Skin of body (tissue), 3 donors: ENCODE measurements at places on chromosomes 6 and 20.

DNA sequence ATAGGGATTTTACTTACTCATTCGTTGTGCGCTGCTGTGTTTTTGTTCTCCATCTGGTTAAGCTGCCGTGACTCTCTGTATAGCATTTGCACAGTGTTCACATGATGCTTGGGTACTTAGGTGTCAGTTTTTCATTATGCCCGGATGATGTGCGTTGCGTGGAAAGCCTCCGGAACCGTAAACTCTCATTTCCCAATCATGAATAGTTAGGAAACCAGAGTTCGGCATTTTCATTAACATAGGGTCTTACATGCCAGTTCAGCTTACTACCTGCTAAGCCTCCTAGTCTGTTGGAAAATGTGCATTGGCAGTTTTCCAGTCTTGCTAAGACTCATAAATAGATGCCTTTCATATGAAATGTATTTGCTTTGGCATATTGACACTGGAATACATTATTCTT lies 483.4 kb upstream of the FLRT3 start:
- DNase-seq, result no peak

GRCh38 chr6:170434117-170434820 lies 118.8 kb downstream of the PSMB1 start:
- no peak for DNase-seq

GRCh38 chr6:111707773-111708172 lies 102.1 kb upstream of the TRAF3IP2 start:
- DNase-seq, result no peak

- peak; percentile 49 for DNase-seq
Observed at GRCh38 chr20:35617397-35618262, 2.0 kb downstream of the SPAG4 start.

DNA sequence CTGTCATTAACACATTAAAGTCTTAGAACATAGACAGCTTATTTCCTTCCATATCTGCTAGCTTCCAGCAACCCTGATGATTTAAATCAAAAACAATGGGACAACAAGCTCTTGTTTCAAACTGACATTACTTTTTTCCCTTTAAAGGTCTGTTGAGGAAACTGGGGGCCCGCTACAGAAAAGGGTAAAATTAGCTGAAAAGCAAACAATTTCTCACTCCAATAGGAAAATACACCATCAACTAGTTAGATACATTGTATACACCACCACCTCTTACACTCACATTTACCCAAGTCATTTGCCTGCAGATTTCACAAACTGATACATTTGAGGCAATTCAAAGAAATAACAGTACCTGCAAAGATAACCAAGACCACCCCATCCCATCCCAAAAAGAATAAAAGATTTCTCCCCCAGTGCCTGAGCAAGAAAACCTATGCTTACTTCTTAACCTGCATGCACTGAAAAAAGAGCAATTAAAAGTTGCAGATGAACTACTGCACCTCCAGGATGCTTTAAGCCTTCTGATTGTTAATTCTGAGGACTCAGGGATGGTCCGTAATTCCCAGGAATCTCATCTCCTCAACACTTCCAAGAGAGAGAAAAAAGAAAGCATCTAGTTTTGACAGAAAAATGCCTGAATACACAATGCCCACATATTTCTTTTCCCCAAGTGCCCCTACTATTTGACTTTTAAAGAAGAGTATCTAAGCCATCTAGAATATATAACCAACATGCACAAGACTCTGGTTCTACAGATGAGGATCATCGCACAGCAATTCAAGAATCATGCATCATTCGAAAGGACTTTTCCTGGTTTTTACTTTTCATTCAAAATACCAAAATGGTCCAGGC lies 5.6 kb downstream of the ZMYND8 start:
- no peak for DNase-seq

DNA sequence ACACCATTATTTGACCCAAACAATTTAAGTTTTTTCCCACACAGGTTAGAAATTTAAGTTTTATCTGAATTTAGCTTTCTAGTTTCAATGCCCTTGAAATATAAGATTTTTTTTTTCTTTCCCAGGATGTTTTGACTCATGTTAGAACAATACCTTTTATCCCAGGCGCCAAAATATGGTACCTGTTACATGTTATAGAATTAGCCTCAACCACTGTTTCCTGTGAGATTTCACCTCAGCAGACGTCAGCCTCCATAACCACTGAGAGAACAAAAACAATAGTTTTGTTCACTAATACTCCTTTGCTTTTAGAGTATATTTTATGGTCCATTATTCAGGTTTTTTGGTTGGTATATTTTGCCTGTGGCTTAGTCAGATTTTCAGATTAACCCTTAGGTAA lies 302.9 kb downstream of the CDKAL1 start:
- no peak for DNase-seq

DNA sequence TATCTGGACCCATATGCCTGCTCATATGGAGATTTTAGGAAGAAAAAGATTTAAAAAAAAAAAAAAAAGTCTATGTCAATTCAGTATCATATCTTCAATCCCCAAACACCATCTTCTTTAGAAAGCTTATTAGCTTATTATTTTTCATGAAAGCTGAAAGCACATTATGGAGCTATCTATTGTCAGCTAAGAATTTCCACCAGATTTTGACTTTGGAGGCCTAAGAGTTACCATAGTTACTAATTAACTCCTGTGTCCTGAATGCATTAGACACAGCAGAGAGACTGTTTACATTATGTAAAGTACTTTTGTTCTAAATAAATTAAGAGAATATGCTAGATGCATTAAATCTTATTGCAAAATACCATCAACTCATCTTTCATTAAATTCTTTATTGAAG lies 255.5 kb upstream of the NRSN1 start:
- no peak for DNase-seq

DNA sequence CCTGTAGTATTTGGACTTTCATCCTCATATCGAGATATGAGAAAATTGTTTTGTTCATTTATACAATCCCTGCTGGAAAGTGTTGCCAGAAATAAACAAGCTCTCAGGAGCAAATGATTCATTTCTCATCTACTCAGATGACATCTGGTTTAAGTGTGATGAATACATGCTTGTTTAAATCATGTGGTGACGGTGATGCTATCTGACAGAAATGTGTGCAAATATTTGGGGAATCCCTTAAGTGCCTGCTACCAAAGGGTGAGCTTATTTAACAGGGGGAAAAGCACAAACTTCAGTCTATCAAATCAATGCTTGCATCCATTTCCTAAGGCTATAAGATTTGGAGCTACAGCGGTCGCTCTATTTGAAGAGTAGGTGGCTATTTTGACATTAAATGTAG lies 368.3 kb upstream of the SASH1 start:
- DNase-seq, result peak; percentile 62

DNA sequence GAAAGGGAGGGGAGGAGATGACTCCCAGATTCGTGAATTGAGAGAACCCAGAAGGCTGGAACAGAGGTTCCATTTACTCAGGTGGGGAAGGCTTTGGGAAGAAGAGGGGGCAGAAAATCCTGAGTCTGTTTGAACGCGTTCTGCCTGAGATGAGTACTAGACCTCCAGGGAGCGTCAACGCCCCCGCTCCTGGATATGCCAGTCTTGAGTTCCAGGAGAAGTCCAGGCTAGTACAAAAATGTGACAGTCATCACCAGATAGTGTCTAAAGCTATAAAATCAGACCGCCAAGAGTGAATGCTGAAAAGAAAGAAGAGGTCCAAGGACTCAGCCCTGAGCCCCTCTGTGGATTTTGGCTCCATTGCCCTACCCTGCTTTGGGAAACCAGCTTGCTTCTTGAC lies 8.6 kb downstream of the AHCY start:
- no peak for DNase-seq

- peak; percentile 23 for DNase-seq
Observed at GRCh38 chr6:39347906-39348585, 25.5 kb upstream of the KCNK16 start.

GRCh38 chr6:7910654-7911344 lies at the start of gene TXNDC5:
Gene TXNDC5 (minus strand): TSS chr6:7910788. CDS start chr6:7910776, 12 bp downstream.
- DNase-seq, result peak; percentile 57

DNA sequence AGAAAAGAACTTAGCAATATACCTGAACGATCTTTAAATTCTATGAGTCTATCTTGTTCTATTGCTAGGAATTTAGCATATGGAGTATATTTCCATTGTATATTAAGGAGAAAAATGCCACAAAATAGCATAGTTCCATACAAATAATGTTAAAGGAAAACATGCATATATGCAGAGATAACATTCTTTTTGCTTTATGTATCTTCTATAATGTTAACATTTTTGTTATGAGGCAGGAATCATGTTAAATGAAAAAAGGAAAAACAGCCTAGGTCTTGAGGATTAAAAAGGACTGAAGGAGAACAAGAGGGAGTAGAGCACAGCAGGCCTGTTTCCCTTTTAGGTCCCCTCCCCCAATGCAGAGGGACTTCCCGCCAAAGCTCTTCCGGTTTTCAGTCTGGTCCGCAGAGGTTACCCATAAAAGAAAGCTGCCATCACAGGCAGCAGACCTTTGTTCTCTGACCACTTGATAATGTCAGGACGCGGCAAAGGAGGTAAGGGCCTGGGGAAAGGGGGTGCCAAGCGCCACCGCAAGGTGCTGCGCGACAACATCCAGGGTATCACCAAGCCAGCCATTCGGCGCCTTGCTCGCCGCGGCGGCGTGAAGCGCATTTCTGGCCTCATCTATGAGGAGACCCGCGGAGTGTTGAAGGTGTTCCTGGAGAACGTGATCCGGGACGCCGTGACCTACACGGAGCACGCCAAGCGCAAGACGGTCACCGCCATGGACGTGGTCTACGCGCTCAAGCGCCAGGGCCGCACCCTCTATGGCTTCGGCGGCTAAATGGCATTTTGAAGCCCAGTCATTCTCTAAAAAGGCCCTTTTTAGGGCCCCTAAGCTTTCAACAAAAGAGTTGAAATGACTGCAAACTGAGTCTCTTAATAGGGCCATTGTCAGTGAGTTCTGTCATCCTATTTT lies 108.4 kb upstream of the PRSS16 start:
- peak; percentile 71 for DNase-seq
